ENCODE measurements at places on chromosomes 7 and 10.

DNA sequence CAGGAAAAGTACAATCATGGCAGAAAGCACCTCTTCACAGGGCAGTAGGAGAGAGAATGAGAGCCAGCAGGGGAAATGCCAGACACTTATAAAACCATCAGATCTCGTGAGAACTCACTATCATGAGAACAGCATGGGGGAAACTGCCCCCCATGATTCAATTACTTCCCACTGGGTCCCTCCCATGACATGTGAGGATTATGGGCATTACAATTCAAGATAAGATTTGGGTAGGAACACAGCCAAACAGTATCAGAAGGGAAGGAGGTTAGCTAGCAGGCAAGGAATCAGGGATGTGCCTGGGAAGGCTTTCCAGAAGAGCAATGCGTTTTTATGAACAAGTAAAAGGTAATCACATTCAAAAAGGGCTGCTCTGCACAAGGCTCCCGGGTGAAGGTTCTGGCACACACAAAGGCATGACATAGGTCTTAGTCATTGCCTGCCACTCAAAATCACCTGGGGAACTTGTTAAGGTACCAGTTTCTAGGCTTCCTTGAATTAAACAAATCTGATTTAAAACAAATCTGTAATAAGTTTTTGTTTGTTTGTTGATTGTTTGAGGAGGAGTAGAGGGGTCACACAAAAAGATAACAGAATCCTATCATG is 40.9 kb downstream of the BMPER start:
- no peak for DNase-seq

DNA sequence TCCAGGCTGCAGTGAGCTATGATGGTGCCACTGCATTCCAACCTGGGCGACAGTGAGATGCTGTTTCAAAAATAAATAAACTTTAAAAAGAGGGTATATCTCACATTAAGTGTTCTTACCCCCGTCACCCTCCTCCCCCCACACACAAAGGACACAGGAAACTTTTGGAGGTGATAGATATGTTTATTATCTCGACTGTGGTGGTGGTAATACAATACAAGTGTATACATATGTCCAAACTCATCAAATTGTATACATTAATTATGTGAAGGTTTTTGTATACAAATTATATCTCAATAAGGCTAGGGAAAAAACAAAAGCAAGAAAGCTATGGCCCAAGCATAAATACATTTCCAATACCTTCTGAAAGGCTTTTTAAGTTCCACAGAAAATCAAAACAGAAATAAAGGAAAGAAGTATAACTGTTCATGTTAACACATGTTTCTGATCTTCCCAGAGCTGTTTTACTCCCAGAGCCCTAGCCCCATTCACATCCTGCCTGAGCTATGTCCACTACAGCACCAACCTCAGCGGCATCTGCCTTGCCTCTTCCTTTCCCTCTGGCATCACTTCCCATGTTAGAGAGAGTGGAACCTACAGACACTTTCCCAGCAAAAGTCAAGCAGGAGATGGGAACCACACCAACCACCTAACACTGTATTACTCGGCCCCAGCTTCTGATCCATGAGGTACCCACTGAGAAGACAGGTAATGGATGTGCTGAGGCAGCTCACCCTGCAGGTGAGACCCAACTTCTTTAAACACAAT is 48.1 kb downstream of the SGMS1 start:
- DNase-seq, result no peak

- no peak for DNase-seq
These were observed 143.3 kb upstream of the KAT6B start for GRCh38 chr10:74683067-74683466.

GRCh38 chr7:134705716-134706115 is 59.1 kb downstream of the BPGM start:
- no peak for DNase-seq

DNA sequence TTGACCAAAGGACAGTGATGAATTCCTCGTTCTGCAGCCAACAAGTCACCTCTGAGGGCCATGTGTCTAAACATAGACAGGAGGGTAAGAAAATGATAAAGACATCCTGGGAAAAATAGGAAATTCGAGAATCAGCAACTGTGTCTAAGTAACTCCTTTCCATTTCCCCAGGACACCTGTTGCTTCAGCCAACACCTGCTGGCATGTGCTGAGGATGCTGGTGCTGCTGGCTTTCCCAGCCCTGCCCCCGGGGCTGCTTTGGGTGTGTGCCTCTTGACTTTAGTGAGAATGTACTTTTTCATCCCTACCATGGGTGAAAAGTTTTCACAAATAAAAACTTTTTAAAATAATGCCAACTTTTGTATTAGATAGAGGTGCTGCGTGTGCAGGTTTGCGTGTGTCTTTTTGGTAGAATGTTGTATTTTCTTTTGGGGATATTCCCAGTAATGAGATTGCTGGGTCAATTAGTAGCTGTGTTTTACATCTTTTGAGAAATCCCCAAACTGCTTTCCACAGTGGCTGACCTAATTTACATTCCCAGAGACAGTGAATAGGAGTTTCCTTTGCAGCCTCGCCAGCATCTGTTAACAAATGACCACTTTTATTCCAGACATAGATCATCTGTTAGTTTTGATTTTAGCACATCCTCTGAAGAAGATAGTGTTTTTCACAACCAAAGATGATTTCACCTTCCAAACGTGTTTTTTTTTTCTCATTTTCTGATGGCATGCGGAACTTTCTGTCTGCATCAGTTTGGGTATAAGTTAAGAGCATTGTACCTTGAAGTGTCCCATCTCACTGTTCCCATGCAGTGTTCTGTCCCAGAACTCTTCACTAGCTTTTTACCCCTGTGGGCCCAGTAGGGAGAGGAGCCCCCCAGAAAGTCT is 104.2 kb upstream of the ACBD5 start:
- DNase-seq, result peak; percentile 24

- DNase-seq, result no peak
These were observed 33.4 kb downstream of the PDGFA start for GRCh38 chr7:486216-486743.

- DNase-seq, result no peak
These were observed 124.1 kb downstream of the SMURF1 start for GRCh38 chr7:99019523-99020412.

DNA sequence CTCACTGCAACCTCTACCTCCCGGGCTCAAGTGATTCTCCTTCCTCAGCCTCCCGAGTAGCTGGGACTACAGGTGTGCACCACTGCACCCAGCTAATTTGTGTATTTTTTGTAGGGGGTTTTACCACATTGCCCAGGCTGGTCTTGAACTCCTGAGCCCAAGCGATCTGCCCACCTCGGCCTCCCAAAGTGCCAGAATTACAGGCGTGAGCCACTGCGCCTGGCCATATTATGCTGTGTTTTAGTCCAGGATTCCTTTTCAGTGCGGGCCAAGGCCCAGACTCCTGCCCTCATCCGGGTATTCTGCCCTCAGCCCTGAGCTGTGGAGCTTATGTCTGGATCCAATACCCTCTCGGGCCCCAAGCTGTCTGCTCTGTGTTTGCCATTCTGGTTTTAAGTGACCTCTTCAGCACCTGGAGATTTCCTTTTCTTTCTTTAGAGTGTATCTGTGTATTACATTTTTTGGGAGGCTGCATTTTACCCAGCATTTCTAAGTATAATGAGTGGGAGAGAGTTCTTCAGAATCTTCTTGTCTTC is 114.9 kb downstream of the BUB3 start:
- DNase-seq, result no peak

DNA sequence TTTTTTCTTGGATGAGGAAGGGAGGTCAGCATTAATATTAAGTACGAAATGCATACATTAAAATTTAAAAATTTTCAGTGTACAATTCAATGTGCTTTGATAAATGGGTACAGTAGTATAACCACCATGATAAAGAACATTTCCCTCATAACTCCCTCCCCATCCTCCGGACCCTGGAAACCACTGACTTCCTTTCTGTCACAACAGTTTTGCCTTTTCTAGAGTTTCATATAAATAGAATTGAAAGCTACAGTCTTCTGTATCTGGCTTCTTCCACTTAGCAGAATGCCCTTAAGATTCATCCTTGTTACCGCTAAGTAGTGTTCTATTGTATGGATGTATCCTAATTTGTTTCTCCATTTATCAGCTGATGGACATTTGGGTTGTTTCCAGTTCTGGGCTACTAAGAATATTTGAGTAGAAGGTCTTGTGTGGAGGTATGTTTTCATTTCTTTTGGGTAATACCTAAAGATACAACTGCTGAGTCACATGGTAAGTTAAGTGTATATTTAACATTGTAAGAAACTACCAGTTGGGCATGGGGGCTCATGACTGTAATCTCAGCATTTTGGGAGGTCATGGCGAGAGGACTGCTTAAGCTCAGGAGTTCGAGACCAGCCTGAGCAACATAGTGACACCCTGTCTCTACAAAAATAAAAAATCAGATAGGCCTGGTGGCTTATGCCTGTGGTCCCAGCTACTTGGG is 30.8 kb downstream of the ABI1 start:
- peak; percentile 46 for DNase-seq

GRCh38 chr7:94040254-94040653 is 36.1 kb upstream of the BET1 start:
- DNase-seq, result no peak

DNA sequence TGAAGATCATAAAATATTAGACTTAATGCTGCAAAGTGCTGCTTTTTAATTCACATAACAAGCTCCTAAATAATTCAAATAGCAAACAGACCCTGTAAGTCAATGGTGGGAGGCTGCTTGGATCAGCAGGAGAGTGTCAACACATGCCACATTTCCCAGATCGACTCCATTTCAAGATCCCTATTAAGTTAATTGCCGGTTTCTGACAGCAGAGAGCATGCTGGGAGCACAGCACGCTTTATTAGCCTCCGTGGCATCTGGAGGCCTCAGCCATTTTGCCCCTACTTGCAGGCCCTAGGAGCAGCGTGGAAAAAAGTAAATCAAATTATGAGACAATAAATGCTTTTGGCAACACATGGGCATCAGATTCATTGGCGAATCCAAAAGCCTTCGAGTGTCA is 201.0 kb downstream of the EMX2 start:
- no peak for DNase-seq

DNA sequence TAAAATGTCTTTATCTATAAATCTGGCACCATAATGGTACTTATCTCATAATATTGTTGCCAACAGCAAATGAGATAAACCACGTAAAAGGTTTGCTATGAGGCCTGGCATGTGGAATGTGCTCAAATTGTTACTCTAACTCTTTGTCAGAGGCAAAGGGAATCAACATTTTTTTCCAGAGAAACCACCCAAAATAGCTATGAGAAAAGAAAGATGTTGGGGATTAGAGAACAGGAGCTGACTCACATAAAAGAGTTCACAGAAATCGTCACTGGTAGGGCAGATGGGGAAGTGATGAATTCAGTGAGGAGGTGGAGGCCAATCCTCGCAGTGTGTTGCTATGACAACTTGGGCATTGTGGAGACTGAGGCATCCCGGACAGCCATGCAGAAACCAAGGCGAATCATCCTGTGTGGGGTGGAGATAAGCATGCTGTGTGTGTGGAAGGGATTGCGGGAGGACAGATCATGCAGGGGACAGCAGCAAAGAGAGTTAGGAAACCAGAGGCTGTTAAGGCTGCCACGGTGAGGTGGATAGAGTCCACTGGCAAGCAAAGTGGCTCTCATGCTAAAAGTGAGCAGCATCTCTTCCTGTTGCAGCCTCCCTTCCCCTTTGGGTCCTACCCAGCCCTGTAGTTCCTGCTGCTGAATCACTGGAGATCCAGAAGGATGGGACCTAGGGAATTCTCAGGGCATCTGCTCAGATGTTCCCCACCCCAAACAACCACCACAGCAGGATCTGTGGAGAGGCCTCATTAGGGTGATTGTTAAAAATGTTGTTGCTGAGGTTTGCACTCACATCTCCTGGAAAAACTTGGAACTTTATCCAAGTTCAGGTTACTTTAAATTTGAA is 103.9 kb downstream of the CUBN start:
- peak; percentile 92 for DNase-seq

GRCh38 chr7:26046150-26046549 is 105.8 kb upstream of the NFE2L3 start:
- DNase-seq, result no peak

- no peak for DNase-seq
These were observed 285.5 kb upstream of the IGFBP3 start for GRCh38 chr7:46206476-46207060.

- no peak for DNase-seq
These were observed 87.3 kb downstream of the CCSER2 start for GRCh38 chr10:84415539-84416244.

- no peak for DNase-seq
These were observed 114.7 kb upstream of the FAM171A1 start for GRCh38 chr10:15485684-15486316.

GRCh38 chr10:124545351-124546054 is 83.9 kb downstream of the LHPP start:
- DNase-seq, result no peak

GRCh38 chr10:6009150-6009549 is 31.8 kb upstream of the IL15RA start:
- peak; percentile 94 for DNase-seq

DNA sequence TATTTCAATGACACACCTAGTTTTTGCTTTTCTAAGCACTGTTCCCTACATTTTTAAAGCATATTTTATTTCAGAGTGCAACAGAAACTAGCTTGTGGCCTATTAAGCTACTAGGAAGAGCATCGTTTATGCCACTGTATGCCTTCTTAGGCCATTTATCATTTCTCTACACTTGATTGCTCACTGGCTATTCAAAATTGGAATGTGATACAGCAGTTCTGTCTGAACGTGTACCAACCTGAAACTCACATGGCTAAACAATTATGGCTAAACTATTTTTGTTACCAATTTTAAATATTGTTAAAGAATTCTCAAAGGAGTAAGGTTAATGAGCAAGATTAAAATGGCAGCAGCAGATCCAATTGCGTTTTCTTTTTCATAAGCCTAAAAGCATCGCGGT is 105.2 kb downstream of the GSAP start:
- no peak for DNase-seq

GRCh38 chr10:48684792-48685623 is at the start of gene WDFY4:
Gene WDFY4, plus strand, starts transcription at chr10:48684873. Its CDS starts 24,860 bp downstream, at chr10:48709733.
- peak; percentile 88 for DNase-seq

- DNase-seq, result no peak
These were observed 6.6 kb upstream of the WDR91 start for GRCh38 chr7:135217645-135218509.

GRCh38 chr7:11848251-11848650 is 16.3 kb upstream of the THSD7A start:
- no peak for DNase-seq

- DNase-seq, result no peak
These were observed 483.1 kb downstream of the GALNT17 start for GRCh38 chr7:71615017-71615416.
